ENCODE measurements at places on chromosomes 6 and 20.
A peak's percentile ranks its signal among the peaks of the same experiment; 100 is the strongest.

DNA sequence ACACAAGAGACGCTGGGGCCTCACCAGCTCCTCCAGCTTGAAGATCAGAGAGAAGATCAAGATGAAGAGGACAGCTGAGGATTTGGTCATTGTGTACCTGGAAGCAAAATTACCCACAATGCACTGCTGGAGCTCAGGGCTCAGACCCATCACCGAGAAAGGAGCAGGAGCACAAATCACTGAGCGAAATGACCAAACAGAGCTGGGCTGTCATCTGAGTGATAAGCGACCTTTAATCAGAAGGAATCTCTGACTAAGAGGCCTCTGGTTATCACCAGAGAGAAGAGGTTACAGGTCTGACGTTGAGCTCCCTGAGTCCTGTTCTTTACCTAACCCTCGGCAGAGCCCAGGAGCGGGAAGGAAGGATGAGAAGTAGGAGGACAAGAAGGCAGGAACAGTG lies 47.5 kb upstream of the CDH22 start:
- no peak for DNase-seq

DNA sequence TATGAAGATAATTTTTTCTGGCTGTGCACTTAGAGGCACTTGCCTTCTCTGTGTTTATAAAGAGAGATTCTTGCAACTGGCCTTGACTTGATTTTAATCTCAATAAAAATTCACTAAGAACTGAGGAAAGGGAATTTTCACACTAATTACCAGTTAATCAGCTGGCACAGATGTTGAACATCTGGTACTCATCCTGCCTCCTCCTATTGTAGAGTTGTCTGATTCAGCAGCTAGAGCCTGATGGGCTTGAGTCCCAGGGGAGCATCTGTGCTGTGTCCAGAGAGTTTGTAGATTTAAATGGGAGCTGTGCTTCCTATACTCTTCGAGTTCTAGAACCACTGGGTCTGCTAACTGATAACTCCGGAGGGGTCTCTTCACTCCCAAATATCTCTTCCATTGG lies 284.4 kb upstream of the RNF24 start:
- DNase-seq, result no peak

DNA sequence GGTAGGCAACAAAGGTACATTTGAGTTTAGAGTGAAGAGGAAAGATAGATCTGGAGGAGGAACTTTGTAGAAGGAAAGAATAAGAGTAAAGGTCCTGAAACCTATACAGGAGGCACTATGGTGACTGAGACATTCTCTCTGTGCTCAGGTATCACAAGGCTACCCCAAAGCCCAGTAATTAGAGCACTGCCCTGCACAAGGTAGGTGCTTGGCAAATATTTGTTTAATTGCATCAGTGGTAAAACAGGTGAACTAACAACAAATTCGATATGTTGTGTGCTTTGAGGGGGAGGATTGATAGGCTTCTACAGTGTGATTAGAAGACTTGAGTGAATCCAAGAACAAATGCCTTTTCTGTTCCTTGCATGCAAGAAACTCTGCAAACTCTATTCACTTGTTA lies 6.8 kb upstream of the TSHZ2 start:
- peak; percentile 72 for DNase-seq

GRCh38 chr20:25290646-25291431 lies 43.0 kb downstream of the PYGB start:
- DNase-seq, result no peak

- DNase-seq, result no peak
Measured at GRCh38 chr6:131381709-131382093, 191.3 kb upstream of the ARG1 start.

GRCh38 chr20:58839474-58839874 lies 11.2 kb downstream of the GNAS-AS1 start:
- peak; percentile 45 for DNase-seq

DNA sequence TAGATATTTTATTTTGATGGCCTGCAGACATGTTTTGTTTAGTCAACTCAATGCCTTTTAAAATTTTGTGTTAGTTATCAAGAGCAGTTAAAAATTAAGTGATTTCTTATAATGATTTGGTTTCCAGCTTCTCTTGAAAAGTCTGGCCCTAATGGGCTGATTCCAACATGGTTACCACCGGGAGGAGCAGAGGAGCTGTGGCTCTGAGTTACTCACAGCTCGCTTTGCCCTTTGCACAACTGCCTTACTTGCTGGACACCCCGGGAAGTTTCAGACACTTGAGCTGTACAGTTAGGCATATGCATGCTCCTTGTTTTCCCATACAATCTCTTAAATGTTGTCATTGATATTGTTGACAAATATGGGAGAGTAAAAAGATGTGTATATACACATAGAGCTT lies 173.1 kb upstream of the MMS22L start:
- DNase-seq, result no peak

DNA sequence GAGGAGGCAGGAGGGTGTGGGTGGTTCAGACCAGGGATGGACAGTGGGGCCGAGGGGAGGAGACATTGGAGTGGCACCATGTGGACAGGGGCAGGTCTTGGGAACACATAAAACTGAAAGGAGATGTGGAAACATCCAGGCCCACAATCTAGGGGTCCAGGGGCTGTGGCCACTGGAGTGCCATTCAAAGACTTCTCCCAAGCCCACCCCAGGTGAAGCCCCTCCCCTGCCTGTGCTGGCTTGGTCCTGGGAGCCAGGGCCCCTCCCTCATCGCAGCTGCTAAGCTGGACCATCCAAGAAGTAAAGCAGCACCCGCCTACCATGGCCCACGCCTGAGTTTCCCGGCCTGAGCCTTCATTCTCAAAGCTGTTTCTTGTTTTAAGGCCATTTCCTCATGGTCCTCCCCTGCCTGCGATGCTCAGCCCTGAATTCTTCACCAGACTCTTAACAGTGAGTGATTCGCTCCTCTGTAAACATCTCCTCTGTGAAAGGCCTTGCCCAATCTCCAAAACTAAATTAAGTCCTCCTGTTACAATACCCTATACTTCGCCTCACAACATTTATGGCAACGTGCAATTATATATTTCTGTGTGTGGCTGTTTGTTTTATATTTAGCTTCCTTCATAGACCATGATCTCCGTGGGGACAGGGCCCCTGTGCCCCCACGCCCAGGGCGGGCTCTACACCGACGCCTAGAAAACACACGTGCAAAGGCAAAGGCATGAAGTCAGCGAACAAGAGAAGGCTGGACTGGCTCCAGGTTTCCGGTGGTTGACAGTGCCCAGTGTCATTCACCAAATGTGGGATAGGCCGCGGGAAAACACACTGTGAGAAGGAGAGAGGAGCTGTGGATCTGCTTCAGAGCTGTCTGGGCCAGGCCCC lies 267.8 kb downstream of the ERMARD start:
- no peak for DNase-seq

DNA sequence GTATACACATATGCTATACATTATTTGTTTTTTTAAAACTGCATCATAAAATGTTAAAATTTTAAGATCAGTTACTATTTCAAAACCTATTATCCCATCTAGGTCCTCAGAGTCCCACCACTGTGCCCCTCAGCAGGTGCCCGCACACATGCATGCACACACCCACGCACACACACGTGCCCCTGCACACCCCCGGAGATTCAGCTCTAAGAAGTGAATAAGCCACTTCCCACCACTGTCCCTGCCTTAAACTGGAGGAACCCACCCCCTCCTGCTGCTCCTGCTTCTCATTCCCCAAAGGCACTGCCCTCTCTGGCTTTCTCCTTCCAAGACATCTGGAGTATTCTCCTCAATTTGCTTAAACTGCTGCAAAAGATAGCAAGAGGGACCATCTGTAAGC lies 5.4 kb upstream of the FAM210B start:
- DNase-seq, result no peak

DNA sequence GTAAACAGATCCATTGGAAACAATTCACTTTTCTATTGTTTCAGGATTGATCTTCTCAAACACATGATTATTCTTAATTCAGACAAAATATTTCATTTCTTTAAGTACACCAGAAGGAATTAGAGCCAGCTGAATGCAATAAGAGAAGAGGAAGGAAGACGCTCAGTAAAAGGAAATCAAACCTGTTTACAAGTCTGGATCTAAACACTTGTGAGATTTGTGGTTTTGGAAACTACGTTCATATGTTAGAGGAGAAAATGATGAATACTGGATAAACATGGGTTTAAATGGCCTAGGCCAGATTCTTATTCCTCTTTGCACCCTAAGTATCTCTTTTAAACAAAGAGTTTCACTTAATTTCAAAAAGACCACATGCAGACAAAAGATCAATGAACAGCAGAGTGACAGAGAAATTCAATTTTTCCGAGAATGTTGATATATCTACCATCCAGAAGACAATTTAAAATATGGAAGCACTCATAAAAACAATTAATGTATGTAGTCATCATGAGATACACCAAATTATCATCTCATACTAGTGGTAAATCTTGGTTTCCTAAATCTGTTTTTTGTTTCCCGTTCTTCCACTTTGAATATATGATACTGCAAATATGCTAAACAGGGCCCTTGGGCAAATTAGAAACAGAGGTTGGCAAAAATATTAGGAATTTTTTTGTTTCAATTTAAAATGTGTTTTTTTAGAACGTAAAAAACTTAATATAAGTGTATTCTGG lies 703.5 kb upstream of the CITED2 start:
- DNase-seq, result no peak

DNA sequence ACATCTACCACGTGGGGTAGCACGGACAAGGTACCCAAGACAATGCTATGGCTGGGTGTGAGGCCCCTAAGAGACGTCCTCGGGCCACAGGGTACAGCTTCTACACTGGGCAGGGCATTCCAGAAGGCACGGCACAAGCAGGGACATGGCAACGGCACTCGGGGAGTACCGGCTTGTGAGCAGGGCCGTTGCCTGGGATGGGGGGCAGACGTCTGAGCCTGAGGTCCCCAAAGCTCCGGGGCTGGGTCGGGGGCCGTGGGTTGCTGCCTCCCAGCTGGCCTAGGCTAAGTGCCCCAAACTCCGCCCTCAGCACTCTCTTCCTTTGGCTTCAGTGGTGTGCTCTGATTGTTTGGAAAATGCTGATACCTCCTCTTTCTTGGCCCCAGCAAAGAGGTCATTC lies 110.6 kb downstream of the SULF2 start:
- DNase-seq, result no peak

DNA sequence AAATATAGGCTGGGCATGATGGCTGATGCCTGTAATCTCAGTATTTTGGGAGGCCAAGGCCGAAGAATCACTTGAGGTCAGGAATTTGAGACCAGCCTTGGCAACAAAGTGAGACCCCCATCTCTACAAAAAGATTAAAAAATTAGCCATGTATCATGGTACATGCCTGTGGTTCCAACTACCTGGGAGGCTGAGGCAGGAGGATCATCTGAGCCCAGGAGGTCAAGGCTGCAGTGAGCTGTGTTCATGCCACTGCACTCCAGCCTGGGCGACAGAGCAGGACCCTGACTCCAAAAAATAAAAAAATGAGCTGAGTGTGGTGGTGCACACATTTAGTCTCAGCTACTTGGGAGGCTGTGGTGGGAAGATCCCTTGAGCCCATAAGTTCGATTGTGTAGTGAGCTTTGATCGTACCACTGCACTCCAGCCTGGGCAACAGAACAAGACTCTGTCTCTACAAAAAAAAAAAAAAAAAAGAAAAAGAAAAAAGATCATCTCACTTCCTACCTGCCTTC lies 10.1 kb upstream of the GUCA1B start:
- no peak for DNase-seq

DNA sequence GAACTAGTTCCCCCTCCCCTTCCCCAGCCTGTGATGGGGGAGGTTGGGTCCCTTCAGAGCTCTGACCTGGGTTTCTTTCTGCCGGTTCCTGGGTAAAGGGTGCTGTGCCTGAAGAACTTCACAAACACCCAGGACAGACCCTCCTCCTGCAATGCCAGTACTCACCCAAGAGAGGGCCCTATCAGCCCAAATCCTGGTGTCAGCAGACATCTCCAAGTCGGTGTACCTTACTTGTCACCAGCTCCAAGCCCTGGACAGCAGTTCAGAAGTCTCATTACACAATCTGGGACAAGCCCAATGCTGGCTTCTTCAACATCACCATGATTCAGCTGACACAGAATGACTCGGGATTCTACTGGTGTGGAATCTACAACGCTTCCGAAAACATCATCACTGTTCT lies 467 bp downstream of the TREML4 start:
- no peak for DNase-seq

DNA sequence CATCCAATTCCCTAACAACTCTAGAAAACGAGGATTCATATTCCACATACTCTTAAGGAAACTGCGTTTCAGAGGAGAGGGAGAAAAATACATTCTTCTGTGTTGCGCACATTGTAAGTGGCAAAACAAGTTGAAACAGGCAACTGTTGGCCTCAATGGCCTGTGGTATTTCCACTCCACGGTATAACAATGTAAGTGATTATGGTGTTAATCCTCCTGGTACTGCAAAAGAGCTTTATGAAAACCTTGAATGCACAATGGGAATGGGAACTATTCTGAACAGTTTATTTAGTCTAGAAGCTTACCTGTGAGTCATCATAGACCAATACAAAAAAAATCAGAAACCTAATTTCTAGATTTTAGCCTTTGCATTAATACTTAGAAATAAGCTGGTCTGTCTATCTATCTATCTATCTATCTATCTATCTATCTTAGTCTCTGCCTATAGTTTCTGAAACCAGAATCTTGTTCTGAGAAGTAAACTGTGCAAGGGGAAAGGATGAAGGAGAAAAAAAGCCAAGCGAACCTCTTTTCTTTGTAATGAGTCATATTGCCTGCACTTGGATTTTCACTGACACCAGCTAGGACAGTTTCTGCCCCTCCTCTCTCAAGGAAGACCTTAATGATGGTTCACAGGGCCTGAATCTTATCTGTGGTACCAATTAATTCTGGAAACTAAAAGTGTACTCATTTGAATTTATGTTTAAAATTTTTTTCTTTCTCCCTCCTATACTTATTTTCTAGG lies 101.5 kb downstream of the RNF144B start:
- DNase-seq, result no peak

DNA sequence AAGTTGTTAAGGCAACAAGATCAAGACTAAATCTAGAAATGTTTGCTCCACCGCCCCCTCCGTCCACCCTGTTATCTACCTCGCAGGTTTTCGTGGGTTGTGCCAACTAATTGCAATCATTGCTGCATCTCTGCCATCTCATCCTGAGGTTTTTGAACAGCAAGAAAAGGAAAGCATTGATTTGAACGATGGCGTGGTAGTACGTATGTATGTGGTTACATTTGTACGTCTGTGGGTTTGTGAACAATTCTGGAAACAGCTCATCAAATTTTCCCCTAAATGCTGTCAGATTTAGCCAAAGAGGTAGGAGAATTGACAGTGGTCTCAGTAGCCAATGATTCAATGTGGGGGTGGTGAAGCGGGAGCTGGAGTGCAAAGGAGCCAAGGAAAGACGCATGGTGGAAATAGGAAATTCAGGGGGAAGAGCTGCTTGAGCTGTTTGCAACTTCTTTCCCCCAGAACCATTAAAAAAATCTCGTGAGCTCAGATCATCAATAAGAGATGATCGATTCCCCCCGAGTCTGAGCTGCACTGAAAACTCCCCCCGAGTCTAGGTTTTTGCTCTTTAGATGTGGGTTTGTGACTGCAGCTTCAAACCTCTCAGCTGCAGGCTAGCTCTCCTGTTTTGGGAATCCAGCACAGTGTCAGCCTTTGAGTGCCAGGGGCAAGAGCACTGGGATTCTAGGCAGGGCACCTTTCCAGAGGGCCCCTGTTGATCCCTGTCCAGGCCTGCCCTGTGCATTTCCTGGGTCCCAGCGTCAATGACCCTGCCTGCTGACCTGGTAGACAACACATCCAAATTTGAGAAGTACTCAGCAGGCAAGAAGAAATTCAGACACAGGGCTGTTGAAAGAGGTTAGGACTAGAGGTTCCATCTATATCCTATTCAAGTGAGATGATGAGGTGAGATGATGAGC lies 72.6 kb upstream of the LY86 start:
- no peak for DNase-seq

All from SHP77 (cell line).